Activated naive CD4-positive, alpha-beta T cell (primary cell): ENCODE measurements at places on chromosomes 5 and 9.

DNA sequence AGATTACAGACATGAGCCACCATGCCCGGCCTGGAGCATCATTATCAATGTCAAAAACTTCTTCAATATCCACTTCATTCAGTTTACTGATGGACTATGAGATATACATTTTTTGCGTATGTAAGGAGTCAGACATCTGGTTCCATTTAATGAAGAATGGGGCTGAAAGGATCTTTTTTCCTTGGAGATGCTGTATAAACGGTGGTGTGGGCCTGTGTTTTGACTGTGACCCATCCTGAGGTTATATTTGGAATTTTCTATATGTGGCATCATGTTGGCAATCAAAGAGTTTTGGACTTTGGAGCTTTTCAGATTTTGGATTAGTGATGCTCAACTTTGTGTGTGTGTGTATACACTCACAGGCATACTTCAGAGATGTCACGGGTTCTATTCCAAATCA, 85.7 kb upstream of the FBXL17 start:
- DNase-seq: no peak

- DNase-seq: no peak
Measured at GRCh38 chr5:180194410-180195345, 14.3 kb downstream of the RASGEF1C start.

GRCh38 chr9:96141666-96142065, 160.3 kb downstream of the HSD17B3 start:
- no peak for DNase-seq

DNA sequence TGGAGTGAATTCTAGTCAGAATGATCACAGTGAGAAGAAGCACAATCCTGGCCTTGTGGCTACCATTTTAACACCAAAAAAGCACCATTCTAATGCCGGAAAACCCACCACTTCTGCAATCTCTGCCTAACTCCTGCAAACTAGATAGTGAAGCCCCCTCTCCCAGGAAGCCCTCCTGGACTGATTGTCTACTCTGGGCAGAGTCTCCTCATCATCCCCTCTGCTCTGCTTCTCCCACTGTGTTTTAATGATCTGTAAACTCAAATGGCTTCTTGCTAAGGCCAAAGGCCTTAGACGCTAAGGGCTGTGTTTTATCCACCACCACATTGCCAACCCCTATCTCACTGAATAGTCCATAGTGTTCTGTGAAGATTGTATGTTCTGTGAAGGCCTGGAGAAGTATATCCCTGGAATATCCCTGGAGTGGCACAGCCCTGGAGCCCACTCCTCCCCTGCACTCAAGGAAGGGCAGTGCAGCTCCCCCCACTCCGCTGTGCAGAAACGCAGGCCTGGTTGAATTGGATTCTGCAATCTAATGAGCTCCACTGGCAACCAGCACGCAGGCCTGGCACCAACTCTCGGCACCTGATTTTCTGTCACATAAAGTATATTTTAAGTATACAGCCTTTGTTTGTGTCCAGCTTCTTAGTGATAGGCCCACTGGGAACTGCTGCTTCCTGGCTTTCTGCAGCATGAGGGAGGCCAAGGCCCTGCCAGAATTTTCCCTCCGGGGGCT, 126.3 kb downstream of the ATPSCKMT start:
- DNase-seq: no peak

- DNase-seq: no peak
Measured at GRCh38 chr5:45205403-45205961, 396.7 kb downstream of the MRPS30 start.

- DNase-seq: no peak
Measured at GRCh38 chr5:171397190-171397589, 9.5 kb downstream of the NPM1 start.

DNA sequence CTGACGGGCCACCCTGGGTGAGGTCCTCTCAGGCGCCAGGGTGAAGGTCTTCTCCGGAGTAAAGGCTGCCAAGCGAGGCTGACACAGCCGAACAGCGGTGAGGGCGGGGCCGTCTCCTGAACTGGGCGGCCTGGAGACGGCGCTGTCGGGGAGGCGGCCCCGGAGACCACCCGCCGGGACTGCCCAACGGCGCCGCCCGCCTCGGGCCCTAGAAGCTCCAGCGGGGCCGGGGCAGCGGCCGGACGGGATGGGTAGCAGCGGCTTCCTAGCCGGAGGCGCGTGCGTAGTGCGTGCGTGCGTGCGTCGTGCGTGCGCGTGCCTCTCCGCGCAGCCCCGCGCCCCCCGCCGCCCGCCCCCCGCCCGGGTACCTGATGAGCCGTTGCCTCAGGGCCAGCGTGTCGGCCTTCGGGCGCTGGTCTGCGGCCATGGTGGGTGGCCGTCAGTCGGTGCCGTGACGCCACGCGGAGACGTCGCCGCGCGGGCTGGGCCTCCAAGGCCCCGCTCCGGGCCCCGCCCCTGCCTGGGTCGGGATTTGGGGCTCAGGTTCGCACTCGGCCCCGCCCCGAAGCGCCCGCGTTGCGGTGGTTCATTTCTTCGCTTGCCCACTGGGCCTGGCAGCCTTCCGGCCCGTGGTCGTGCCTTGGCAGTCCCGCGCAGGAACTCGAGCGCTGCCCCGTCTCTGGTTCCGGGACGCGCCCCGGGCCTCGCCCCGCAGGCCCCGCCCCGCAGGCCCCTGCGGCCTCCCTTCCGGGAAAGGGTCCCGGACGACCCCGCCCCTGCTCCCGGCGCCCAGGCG, at the start of gene PHYKPL:
PHYKPL (minus strand) TSS at position 679 of the 796 bp plus-strand sequence; CDS start at position 427, 252 bp downstream.
- DNase-seq: peak; percentile 37

GRCh38 chr5:75202935-75203334, 33.7 kb downstream of the ANKRD31 start:
- no peak for DNase-seq

- DNase-seq: no peak
Measured at GRCh38 chr5:94749042-94749441, 130.6 kb downstream of the SLF1 start.

GRCh38 chr9:92191801-92192200, 76.6 kb upstream of the SPTLC1 start:
- no peak for DNase-seq

DNA sequence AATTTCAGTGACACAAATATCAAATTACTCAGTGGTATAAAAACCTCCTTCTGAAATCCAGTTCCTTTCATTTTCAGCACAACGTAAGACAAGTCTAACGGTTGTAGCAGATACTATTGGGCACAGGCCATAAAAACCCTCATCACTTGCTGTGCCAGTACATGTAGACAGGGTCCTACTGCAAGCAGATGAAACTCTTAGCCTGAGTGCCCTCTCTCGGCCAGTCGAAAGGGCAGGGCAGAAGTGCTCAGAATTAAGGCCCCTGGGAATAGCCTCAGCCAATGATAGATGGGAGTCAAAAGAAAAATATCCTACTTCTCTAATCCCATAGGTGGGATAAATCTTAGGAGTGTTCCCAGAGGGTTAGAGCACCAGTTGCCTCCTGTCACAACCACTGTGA, 168.5 kb upstream of the FER start:
- DNase-seq: no peak

GRCh38 chr9:78001946-78002731, 29.5 kb downstream of the GNAQ start:
- DNase-seq: no peak

GRCh38 chr5:137629646-137630045, 106.2 kb downstream of the KLHL3 start:
- DNase-seq: no peak

DNA sequence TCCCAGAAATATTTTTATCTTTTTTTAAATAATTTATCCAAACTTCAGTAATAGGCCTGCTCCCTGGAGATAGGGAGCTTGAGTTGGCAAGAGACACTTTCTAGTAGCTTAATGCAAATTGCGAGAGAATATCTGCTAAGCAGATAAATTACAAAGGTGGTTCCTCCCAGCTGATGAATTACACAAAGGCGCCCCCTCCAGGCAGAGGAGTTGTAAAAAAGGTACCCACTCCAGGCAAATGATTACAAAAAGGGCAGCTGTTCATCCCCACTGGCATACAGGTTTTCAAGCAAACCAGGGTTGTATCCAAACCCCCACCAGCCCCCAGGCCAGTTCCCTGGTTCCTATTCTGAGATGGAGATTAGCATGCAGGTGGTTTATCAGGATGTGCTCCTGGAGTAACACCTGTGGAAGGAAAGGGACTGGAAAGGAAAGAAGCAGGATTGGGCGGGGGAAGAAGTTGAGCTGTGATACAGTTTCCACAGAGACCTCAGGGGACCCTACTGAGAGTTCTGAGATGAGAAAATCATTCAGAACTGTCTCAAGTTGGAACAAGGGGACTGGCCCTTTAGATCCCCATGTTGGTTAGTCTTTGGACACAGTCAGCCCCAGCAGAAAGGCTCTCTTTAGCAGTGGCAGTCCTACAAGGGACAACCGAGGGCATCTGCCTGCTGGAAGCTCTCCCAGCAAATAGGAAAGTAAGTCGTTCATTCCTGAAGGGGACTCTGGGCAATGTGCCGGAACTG, 25.5 kb downstream of the ESM1 start:
- DNase-seq: no peak

DNA sequence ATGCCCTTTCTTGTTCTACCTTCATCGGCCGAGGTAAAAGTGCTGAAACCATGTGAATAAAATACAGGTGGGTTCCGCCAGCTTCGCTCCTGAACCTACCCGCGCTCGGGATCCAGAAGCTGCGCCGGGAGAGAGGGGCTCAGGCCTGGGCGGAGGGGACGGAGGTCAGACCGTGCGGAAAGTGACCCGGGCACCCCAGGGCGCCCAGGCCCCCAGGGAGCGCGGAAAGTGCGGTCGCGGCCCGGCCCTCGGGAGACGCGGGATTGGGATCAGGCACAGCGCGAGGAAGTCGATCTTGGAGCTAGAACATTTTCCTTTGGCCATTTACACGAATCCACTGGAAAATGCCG, 329 bp downstream of the SYK start:
- no peak for DNase-seq
